A549 treated with CORT108297 at 1 μM for 4 hours (cell line): ENCODE measurements at places on chromosomes 5 and 9. TPM values are rescaled to one million over a fixed set of nuclear protein-coding genes. Genes with fewer than 3 reads are reported as not detected.

Gene GRM6
- total RNA-seq: not detected in 5 replicates

Gene SETX
- total RNA-seq: 19.5 to 23.9 TPM (median 20.2 TPM) in 5 replicates

Gene PCDHA8
- 0.02 to 0.13 TPM (median 0.05 TPM) in 5 replicates for total RNA-seq

Gene UBTD2
- 12.3 to 16.5 TPM (median 14.3 TPM) in 5 replicates for total RNA-seq
